ENCODE measurements at places on chromosomes 7 and 10.

- H3K27me3 ChIP-seq: no peaks in the 10 kb centered on the region
- H3K4me1 ChIP-seq: peaks cover 10% of the 10 kb centered on the region
- peak overlapping the region; percentile 5 for H3K4me3 ChIP-seq
Measured at GRCh38 chr10:70130878-70131559, 1.6 kb downstream of the AIFM2 start.

DNA sequence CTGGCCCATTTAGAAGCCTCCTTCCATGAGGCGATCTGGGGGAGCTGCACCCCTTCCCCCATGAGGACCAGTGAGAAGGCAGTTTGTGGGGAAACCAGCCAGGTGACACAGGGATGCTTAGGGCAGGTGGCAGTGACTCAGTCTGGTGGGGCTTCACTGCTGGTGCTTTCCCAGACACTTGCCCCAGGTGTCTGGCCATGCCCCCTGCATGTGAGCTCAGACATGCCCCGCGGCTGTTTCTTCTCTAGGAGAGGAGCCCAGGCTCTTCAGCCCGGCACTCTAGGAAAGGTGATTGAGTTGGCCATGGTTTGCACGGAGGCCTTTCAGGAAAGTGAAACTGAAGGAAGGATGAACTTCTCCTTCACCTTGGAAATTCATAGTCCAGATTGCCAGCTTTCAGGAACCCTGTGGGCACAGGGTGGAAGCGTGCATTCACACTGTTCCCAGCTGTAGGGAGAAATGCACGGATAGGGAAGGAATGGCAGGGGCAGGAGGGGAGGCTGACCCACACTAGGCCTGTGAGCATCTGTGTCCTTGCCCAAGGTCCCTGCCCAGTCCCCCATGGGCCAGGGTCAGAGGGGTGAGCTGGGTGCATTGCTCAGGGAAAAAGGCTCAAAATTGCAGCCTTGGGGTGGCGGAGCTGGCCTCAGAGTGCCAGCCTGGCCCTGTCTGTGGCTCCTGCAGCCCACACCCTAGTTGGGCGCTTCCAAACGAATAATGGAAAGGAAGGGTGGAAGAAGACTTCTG is 359.1 kb downstream of the GLRX3 start:
- no peaks in the 10 kb centered on the region for H3K36me3 ChIP-seq
- no peak for DNase-seq

- peak; percentile 66 for DNase-seq
- H3K36me3 ChIP-seq: no peaks in the 10 kb centered on the region
- H3K27ac ChIP-seq: no peak overlapping the region
- no peak overlapping the region for H3K4me3 ChIP-seq
Measured at GRCh38 chr10:20768843-20769242, 128.3 kb downstream of the NEBL start.

GRCh38 chr7:67105377-67105776 is 108.7 kb downstream of the TYW1 start:
- H3K4me3 ChIP-seq: no peak overlapping the region
- no peaks in the 10 kb centered on the region for H3K4me1 ChIP-seq
- no peaks in the 10 kb centered on the region for H3K27me3 ChIP-seq
- H3K36me3 ChIP-seq: no peaks in the 10 kb centered on the region
- no peak for DNase-seq
- no peak overlapping the region for H3K27ac ChIP-seq

- H3K4me1 ChIP-seq: peaks cover 2% of the 10 kb centered on the region
- DNase-seq: peak; percentile 89
- no peaks in the 10 kb centered on the region for H3K27me3 ChIP-seq
- H3K36me3 ChIP-seq: no peaks in the 10 kb centered on the region
- H3K4me3 ChIP-seq: no peak overlapping the region
Measured at GRCh38 chr10:49163741-49164140, 24.4 kb downstream of the TMEM273 start.
